GM20000 (cell line): ENCODE measurements at places on chromosomes 11 and 22.

- DNase-seq = no peak
Measured at GRCh38 chr11:134022748-134023147, 46.1 kb upstream of the JAM3 start.

GRCh38 chr22:30335236-30335635 is 8.5 kb upstream of the TBC1D10A start:
- DNase-seq = no peak

DNA sequence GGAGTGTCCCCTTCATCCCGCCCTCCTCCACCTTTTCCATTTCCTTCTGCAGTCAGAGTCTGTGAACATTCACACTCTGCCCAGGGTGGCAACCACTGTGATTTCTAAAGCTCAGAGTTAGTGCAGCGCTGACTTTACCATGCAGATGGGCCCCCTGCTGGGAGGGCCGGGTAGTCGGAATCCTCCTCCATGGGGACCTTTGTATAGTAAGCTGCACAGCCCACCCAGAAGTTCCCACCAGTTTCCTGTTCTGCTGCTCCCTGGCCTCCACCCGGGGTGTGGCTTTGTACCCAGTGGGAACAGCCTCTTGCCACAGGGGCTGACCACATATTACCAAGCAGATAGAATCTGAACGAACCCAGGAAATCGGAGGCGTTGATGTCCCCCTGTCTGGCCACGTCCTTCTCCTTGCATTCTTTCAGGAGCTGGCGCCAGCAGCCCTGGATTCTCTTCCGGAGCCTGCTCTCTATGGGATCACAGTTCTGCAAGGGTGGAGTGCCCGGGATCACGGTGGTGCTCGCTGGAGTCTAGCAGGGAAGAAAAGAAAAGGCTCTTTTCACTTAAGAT is 125.3 kb downstream of the MPPED1 start:
- DNase-seq = no peak

DNA sequence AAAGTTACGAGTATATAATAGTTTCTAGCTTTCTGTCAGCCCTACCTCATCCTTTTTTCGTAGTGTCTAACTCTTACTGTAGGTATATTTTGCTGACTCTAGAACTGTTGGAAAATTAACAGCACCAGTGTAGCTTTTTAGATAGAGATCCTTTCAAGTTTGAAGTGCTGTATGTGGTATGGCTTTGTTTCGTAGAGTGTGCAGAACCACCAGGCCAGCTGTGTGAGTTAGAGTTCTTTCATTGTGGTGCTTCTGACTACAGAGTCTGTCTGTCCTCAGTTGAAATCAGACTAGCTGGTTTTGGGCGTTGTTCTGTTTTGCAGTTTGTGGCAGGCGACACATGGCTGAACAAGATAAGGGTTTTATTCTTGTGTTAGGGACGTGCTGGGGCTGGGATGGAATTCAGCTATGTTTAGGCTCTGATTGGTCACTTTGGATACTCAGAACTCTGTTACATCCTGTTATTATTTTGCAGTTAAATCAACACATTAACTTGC is 3.2 kb downstream of the ARHGEF12 start:
- no peak for DNase-seq

DNA sequence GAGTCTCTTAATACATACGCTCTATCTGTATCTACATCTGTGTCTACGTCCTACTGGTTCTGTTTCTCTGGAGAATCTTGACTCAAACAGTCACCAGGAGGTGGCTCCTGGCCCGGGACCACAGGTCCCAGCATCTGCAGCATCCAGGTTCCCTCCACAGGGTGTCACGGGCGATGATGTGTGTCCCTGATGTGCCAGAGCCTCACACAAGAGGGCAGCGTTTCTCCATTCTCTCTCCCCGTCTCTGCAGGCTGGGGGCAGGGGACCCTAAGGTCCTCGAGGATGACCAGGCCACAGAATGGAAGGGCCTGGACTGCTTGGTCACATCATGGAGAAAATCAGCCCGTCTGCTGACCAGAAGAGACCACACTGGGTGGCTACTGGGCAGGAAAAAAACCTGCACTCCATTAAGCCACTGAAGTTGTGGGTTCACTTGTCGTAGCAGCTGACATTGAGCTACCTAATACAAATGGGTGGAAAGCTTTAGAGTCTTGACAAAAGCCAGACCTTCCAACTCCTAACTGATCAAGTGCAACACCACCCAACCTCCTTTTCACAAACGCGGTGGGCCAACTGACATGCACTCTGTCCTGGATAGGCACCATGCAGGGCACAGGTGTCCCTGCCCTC is 392.5 kb downstream of the CTTN start:
- DNase-seq = no peak

- DNase-seq = no peak
Measured at GRCh38 chr11:117442869-117443239, 115.2 kb downstream of the CEP164 start.

GRCh38 chr11:114027391-114027790 is 32.1 kb upstream of the ZBTB16 start:
- DNase-seq = no peak

GRCh38 chr11:2213890-2214526 is 42.4 kb upstream of the TH start:
- peak; percentile 16 for DNase-seq

GRCh38 chr11:13000721-13001120 is 8.4 kb upstream of the RASSF10 start:
- DNase-seq = no peak

GRCh38 chr22:25722626-25723025 is 19.4 kb upstream of the MYO18B start:
- no peak for DNase-seq

- no peak for DNase-seq
Measured at GRCh38 chr22:32628628-32629572, 154.3 kb downstream of the FBXO7 start.

GRCh38 chr22:25956801-25957200 is 212.5 kb upstream of the SEZ6L start:
- DNase-seq = no peak

DNA sequence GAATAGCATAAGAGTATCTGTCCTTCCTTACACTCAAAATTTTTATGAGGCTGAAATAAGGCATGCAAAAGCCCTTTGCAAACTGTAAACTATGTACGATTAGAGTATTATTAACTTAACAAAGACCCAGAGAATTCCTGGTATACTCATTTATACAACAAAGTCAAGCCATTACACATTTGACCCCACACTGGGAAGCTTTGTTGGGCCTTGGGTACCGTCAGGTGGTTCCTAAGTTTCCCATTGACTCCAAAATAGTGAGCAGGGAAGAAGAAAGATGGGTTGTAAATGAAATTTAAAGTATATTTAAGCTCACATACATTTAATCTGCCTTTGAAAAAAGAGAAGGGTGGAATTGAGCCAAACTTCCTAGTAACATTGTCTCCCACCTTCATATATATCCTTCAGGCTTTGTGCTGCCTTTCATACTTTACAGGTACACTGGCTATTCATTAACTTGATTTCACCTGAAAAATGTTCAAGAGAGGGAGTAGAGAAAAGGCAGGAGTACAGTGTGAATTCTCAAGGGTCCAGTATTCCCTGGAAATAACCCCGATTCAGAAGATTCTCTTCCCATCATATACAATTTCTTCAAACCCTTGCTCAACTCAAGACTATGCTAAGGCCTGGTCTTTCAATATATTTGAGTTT is 68.6 kb downstream of the SOX6 start:
- DNase-seq = no peak

GRCh38 chr11:86335131-86335767 is 33.2 kb downstream of the HIKESHI start:
- no peak for DNase-seq

GRCh38 chr11:69934861-69935494 is 115.8 kb upstream of the FGF3 start:
- no peak for DNase-seq

GRCh38 chr11:116073854-116074837 is 569.9 kb upstream of the CADM1 start:
- DNase-seq = peak; percentile 59

DNA sequence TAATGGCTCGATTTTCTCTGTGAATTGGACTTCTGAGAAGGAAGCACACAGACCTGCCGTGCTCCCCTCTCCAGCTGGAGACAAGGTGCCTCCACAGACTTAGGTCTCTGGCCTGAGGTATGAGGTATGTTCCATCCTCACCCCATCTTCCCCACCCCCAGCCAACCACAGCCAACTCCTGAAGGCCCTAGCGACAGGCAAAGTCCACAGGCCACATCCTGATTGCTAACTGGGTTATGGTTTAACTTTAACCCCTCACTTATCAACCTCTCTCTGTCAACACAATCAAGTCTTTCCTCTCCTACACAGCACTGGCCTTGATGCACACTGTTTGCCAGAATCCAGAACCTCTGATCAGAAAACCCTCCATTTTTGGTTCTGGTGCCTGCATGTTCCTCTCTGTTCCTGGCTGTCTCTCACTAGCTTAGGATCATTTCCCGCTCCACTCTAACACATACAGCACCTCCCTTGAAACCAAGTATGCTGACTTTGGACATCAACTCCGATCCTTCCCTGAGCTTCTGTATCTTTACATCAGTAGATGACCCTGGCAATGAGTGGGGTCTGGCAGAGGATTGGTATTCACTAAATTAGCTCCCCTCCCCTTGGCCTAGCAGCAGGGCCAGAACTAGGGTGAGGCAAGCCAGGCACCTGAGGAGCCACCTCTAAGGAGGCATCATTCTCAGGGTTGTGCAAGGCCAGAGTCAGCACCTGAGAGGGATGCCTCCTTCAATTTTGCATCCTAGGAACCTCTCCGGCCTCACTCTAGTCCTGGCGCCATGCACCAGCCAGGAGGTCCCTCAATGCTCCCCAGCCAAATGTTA is 22.0 kb downstream of the JAML start:
- no peak for DNase-seq

DNA sequence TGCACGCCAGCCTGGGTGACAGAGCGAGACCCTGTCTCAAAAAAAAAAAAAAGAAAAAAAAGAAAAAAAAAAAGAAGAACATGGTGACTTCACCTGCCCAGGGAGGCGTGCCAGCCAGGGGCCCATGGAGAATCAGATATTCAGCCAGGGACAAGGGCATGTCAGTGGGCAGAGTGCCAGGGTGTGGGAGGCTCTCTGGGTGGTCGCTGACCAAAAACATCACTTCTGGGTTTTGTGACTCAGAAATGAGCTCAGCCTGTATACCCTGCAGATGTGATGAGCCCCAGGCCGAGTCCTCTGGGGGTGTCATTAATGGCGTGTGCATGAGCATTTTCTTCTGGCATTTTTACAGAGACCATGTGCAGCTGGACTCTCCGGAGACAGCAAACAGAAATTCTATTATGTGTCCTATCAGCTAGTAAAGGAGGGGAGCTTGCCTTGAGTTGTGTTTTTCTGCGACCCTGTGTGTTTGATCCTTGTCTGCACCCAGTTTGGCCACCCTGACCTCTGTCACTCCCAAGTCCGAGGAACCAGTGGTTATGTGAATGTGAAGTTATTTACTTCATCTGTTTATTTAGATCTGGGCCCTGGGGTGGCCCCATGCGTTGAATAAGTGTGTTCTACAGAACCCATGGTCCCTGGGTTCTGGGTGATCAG is 53.6 kb downstream of the BCR start:
- no peak for DNase-seq

- DNase-seq = no peak
Measured at GRCh38 chr22:29139965-29140782, 65.5 kb upstream of the EMID1 start.

DNA sequence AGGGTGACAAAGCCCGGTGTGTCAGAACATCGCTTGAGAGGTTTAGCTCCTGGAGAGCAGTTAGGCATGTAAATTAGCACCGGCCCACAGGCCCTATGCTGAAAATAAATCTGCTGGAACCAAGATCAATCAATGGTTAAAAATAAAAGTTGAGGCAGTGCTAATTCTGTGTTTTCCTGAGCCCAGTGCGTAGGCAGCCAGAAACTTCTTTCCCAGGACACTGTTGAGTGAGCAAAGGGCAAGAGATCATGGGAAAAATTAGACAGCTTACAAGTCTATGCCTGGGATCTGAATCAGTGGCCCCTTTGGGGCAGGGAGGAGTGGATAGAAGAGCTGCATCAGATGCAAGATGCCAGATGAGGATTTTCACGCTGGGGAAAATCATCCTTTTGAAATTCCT is 539.2 kb downstream of the BUD13 start:
- no peak for DNase-seq

DNA sequence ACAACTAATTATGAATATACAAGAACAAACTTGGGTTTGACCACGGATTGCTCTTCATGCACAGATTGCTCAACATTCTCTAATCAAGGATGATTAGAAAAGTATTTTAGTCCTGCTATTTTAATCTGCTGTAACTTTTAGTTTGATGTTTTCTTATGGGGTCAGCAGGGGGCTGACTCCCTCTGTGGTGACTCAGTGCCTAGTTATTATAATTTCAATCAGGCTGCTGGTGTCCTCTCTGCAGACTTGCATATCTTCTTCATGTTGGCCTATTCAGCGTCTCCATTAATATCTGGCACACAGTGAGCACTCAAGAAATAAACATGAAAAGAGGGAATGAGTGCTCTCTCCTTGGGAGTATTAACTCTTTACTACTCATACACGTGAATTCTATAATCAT is 223.8 kb upstream of the DDI1 start:
- DNase-seq = no peak

GRCh38 chr11:65973439-65974110 is 12.0 kb downstream of the SART1 start:
- DNase-seq = no peak

GRCh38 chr22:43142880-43143562 is at the start of gene MCAT:
TSS of gene MCAT (minus strand) at chr22:43143398. CDS start at chr22:43143348, 50 bp downstream.
- peak; percentile 95 for DNase-seq

GRCh38 chr22:25027959-25028840 is 75.7 kb downstream of the KIAA1671 start:
- DNase-seq = no peak

DNA sequence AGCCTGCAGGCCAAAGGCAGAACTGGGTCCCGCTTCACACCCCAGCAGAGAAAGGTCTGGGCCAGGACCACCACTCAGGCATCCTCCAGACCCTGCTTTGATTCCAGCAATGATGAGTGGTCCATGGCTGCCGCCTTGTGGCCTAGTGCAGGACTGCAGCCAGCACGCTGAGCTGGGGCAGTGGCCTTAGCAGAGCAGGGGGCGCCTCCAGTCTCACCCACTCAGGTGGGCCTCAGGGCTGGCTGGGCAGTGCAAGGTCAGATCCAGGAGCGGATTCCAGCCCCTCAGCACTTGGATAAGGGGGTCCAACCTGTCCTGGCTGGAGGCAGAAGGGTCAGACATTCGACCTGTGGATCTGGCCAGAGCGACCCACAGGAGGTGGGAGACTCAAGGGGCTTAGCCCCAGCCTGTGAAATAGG is 9.6 kb upstream of the PDE2A start:
- DNase-seq = peak; percentile 81

- DNase-seq = no peak
Measured at GRCh38 chr11:37595845-37596244, 997.8 kb upstream of the RAG2 start.

DNA sequence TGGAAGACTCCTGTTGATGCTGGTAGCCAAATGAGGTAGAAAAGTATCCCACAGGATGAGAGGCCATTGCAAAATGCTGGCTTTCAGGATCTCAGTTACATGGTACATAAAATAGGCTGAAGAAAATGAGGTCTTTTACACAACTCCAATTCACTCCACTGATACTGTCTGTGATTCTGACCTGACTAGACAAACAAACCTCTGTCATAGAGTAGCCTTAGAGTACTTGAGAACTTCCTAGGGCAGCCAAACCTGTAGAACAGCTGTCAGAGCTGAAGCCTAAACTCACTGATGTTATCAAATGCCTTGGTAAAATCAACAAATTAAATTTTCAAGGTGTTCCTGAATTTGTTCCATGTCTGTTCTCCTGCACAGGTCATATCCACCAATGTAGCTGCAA is 26.2 kb upstream of the POGLUT3 start:
- no peak for DNase-seq
